ENCODE measurements at places on chromosomes 7 and 10.

DNA sequence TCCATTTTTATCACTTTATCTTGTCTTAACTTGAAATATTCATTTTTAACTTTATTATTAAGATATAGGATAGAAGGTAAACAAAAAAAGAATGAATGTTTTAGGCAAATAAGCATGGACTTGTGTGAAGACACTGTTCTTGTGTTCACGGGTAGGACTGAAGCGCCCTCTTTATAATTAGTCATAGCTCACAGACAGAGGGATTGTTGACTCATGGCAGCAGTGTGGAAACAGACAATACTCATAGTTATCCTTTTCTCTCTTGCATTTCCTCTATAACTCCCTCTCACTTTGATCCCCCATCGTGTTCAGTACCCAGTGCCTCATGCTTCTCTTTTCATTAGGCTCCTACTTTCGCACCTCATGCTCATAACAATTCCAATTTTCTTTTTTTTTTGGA is 731.8 kb downstream of the PHTF2 start:
- peak; percentile 21 for DNase-seq

GRCh38 chr10:94351089-94351488 is 11.7 kb downstream of the NOC3L start:
- no peak for DNase-seq

DNA sequence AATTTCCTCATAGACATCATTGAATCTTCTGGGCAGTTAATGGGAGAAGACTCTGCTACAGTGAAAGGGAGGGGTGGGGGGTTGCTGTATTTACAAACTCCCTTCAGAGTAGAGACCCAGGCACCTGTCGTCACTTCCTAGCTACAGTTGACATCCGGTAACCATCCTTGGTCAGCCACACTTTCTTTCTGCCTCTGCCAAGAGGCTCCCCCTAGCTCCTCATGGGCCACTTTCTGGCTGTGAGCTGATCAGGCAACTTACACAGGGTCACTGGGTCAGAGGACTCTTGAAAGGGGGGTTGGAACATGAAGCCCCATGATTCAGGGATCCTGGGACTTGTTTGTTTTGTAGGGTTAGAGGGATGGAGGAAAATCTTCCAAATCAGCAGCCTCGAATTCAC is 1.2 kb downstream of the TECPR1 start:
- no peak for DNase-seq

- no peak for DNase-seq
These were observed 222.3 kb downstream of the SUGCT start for GRCh38 chr7:40356871-40357709.

- DNase-seq, result no peak
These were observed 376.4 kb downstream of the NRG3 start for GRCh38 chr10:82251222-82251906.

DNA sequence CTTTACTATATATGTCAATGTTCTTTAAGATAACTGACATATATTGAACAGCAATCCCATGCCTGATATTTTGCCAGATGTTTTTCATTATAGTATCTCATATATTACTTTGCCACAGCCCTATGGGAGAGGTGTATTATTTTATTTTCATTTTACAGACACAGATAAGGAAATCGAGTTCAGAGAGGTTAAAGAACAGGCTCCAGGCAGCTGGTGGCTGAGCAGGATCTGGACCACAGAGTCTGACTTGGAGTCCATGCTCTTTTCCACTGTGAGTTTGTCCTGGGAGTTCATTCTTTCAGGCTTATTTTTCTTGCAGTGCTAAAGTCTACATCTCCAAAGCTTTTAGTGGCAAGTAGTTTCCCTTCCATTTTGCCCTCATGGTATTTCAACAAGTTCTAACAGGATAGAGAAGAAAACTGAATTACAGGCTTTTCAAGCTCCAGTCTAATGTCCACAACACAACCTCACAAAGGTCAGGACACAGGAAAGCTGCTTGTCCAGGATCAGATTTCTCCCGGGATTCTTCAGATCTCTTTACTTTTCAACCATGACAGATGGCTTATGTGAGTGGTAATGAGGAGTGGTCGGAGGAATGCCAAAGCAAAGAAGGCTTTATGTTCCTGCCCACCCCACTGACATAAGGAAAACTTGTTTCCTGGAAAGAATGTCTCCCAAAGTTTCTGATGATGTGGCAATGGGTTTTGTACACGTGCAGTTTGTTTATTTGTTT is 13.1 kb upstream of the SLC35B4 start:
- DNase-seq, result no peak

- no peak for DNase-seq
These were observed 66.9 kb upstream of the ARHGAP21 start for GRCh38 chr10:24790599-24790998.

DNA sequence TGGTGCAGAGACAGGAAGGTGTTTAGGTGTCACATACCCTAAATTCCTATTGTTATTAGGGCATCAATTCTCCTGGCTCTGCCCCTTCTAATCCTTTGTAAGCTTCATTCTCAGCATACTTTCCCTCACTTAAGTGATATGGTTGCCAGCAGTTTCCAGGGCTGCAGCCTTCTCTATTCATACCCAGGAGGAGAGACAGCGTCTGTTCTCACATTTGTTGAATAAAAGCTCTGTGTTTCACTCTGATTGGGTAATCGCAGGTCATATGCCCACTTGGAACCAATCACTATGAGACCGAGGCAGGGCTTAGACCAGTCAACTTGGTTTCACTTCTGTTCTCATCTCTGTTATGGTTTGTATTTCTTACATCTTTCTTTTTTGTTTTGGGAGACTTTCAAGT is 109.6 kb upstream of the MTPN start:
- peak; percentile 67 for DNase-seq

GRCh38 chr7:45973725-45974532 is 52.9 kb upstream of the IGFBP3 start:
- DNase-seq, result no peak

DNA sequence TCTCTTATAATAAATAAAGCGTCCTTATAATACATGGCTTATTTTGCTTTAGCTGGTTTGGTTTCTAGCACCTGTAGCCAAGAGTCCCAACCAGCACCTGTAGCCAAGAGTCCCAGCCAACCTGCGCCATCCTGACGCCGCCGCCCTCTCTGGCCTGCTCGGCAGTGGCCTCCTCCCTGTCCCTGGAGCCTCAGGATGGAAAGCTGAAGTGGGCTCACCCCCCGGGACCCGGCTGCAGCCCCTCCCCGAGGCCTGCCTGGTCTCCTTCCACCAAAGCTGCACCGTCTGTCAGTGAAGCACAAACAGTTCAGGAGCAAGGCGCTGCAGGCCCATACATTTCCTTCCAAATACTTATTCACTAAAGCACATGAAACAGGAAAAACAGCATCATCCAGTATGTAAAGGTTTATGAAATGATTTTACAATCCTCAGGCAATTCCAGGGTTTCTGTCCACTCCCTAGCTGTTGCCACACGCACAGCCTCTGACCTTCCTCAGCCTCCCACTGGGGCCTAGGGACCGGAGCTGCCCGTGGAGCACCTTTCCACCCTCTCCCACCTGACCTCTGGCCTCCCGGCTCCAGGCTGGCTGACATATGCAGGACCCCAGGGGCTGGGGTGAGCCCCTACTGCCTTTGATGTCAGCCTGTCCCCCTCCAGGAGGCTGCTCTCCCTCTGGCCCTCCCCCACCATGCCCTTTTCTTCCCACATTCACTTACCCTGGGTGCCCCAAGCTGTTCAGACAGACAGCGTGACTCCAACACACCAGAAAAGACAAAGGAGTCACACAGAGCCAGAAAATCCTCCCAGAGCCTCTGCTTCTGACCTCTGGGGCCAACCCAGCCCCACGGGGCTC is 149.6 kb upstream of the PPP2R2D start:
- no peak for DNase-seq

DNA sequence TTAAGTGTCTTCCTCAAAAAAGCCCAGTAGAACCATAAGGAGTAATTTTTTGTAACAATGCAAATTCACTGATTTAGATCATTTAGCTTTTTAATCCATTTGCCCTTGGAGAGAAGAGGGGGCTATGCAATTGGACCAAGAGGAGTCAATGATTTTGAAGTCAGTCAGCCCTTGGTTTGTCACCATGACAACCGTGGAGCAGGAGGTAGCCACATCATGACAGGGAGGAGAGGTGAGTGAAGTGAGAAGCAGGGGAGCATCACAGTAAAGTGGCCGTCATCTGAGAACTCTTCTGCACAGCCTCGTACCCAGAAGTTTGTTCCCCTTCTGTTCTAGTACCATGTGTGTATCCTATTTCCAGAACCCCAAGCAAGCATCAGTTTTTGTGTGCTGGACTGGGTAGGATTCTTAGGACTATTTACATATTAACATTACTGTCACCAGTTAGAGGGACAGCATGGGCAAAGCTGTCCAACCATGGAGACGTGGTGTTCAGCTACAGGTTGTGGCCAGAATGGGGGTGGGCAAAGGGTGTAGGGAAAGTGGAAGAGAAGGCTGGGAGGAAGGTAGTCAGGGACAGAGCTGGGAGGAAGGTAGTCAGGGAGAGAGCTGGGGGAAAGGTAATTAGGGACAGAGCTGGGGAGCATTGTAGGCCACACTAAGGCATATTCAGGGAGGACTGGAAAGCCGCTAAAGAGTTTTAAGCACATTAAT is 13.1 kb downstream of the UBE3C start:
- no peak for DNase-seq

- DNase-seq, result no peak
These were observed 439.6 kb downstream of the GLRX3 start for GRCh38 chr10:130575756-130576285.

GRCh38 chr7:131057015-131057793 is 270.5 kb upstream of the MKLN1 start:
- peak; percentile 53 for DNase-seq

GRCh38 chr10:10043083-10043482 is 974.6 kb upstream of the CELF2 start:
- no peak for DNase-seq

DNA sequence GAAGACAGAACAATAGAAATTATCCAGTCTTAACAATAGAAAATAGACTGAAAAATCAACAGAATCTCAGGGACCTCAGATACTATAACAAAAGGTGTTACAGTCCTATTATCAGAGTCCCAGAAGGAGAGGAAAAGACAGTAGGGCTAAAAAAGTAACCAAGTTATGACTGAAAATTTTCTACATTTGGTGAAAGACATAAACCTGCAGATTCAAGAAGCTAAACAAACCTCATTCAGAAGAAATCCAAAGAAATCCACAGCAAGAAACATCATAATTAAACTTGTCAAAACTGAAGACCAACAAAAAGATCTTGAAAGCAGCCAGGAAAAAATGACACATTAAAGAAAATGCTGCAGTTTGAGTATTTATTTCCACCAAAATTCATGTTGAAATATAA is 41.9 kb downstream of the HECTD2 start:
- DNase-seq, result no peak

DNA sequence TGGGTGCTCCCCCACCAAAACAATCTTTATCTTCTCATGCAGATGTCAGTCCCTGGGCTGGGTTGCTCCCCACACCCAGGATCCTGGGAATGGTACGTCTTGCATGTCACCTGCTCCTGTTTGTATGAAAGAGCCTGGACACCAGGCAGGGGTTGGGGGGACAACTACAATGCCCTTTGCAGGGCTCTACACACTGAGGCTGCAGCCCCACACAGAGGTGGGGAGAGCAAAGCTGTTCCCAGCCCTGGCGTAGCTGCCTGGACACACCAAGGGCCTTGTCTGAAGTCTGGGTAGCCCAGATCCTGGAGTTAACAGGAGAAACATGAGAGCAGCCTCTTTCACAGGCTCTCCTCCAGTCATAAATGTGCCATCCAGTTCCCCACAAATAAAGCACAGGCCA is 61.2 kb upstream of the TMEM72 start:
- DNase-seq, result no peak

DNA sequence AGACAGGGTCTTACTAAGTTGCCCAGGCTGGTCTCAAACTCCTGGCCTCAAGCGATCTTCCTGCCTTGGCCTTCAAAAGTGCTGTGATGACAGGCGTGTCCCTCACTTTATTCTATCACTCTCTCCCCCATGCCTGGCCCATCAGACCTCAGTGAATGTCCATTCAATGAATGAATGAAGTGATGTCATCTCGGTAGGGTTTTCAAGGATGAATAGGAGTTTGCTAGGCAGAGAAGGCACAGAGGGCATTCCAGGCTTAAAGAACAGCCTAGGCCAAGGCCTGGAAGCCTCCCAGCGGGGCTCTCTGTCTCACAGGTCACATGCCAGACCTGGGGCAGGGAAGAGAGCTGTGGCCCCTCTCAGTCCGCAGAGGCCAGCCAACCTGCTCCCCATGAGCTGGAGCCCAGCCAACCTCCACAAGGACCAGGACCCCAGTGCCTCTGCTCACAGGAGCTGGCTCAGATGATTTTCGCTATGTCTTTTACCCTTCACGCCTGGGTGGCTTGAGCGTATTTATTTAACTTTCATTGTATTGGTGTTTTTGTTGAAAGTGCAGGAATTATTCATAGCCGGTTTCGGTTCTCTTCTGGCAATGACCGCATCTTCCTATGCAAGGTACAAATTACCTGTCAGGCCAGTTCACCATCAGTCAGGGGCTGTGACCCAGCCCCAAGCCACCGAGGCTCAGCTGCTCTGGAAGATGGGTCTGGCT is 11.8 kb upstream of the TNRC18 start:
- no peak for DNase-seq

GRCh38 chr7:92206672-92207071 is 27.7 kb upstream of the LRRD1 start:
- no peak for DNase-seq

DNA sequence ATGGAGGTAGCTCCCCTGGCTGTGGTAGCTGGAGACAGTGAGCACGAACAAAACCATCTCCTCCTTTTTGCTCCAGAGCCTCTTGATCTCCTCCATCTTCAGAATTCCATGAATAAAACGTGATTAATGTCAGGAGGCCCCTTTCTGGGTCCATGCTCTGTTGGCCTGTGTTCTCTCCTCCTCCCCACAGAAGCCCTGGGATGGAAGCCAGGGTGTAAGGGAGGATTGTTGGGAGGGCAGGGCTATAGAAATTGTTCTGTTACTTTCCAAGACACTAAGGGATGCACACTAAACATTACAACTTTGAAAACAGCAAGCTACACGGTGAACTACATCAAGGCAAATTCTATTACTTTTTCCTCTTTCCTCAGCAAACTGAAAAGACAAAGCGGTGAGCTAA is 96.3 kb downstream of the RNF216 start:
- no peak for DNase-seq

DNA sequence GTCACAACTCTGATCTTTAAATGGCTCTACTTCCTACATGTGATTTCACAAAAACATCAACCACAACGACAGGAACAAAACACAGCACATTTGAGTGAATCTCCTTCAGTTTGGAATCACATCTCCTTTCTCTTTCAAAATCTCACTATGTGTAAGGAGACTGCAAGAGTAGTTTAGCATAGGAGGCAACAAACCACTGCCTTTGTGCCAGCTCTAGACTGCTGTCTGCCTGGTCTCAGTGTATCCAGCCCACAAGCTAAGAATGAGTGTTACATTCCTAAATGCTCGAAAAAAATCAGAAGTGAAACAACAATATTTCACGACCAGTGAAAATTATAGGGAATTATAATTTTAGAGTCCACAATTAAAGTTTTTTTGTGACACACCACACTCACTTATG is 217.0 kb upstream of the STEAP4 start:
- DNase-seq, result no peak

GRCh38 chr7:3887096-3887690 is 586.1 kb downstream of the SDK1 start:
- no peak for DNase-seq

GRCh38 chr7:2198760-2199159 is 34.0 kb downstream of the MAD1L1 start:
- no peak for DNase-seq

All from GM04503 (cell line).